ENCODE measurements at places on chromosomes 13 and 19. TPM values are rescaled to one million over a fixed set of nuclear protein-coding genes. Genes with fewer than 3 reads are reported as not detected.

Gene KLC3
- 0.25 TPM for polyA plus RNA-seq

- no peak for DNase-seq
Observed at GRCh38 chr19:40365010-40365409, 16.5 kb downstream of the PLD3 start.

- DNase-seq: no peak
Observed at GRCh38 chr13:51738226-51738905, 65.6 kb downstream of the DHRS12 start.

DNA sequence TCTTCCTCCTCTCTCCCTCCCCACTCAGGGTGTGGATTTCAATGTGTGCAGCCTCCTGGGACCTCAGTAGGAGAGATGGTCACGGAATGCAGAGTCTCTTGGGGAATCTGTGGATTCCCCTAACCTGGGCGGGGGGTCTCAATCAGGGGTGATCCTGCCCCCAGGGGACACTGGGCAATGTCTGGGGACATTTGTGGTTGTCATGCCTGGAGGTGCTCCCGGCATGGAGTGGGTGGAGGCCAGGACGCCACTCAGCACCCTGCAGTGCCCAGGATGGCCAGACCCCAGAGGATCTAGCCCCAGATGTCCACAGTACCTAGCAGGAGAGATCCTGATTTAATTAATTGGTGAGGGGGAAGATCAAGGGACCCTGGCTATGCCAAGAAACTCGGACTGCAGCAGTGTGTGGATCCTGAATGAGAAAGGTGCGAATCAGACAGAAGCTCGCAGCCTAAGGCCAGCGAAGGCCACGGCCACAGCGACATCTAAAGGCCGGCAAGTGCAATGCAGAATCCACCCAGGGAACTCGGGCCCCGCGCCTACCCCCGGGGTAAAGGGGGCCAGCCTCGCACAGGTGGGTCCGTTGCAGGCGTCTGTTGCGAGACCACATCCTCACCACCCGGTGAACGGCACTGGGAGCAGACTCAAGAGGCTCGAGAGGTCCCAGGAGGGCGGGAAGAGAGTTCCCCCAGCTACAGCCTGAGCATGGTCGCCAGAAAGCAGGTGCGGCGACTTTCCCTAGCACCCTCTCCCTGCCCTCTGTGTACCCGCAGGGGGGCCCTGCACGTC lies 88.8 kb downstream of the GNG7 start:
- no peak for DNase-seq

Gene NTF4
- polyA plus RNA-seq: 5.3 TPM

GRCh38 chr19:13619203-13619632 lies 112.9 kb upstream of the CACNA1A start:
- no peak for DNase-seq

GRCh38 chr19:29417048-29417447 lies 108.7 kb upstream of the VSTM2B start:
- DNase-seq: no peak

Gene ERFL
- 0.12 TPM for polyA plus RNA-seq

DNA sequence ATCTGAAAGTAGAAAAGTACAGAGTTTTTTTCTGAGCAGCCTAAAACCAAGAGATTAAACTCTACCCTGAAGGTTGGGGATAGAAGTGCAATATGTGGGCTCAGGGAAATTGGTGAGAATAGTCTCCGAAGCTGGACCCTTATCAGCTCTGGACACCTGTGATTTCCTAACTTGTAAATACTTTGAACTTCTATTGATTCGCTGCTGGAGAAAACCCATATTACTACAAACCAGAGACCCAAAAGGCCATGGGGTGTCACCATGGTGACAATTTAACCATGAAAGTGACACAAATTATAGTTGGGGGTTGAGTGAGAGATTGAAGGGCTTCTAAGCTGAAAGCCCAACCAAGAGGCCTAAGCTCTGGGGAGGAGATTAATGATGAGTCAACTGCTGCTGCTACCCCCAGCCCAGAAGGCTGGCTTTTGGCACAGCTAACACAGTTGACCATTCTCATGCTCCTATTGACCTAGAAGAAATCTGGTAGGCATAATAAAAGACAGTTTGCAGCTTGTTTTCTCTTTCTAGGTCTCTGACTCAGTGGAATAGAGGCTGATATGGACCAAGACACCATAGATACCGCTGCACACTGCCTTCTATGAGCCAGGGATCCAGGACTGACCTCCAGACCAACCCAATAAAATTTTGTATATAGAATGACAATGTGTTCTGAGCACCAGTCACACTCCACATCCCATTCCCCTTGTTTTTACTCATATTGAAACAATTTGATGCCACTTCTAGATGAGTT lies 131.9 kb upstream of the FNDC3A start:
- DNase-seq: no peak

DNA sequence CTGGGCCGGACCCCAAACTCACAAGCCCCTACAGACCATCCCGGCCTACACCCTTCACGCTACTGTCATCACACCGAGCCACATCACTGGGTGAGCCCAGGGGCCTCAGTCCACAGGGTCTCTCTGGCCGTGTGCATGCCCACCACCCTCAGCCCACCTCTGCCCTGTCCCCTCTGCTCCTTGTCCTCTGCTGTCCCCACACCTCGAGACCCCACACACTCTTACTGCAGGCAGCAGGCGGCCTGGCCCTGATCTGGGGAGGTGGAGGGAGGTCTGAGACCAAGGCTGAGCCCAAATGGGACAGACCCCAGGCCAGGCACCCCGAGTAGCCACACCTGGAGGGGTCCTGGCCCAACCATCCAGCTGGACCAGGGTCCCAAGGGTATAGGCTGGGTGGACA lies 35.2 kb downstream of the PEPD start:
- DNase-seq: no peak

DNA sequence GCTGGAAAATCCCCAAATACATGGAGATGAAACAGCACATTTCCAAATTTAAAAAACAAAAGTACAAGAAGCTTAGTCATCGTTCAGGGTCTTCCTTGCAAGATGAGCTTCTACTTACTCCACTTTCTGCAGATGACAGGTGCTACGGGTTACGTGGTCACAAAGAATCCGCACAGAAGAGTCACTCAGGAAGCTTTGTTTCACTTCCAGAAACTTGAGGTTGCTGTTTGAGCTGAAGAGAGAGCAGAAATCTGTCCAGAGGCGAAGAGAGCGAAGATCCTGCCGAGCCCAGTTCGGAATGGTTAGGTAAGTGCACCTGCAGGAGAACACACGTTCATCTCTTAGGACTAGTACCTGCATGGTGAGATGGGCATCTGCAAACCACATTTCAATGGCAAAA lies 9.4 kb downstream of the NLRP7 start:
- DNase-seq: no peak

Gene TRAPPC2B
- 15.4 TPM for polyA plus RNA-seq

Gene CGB7
- polyA plus RNA-seq: 0.49 TPM

DNA sequence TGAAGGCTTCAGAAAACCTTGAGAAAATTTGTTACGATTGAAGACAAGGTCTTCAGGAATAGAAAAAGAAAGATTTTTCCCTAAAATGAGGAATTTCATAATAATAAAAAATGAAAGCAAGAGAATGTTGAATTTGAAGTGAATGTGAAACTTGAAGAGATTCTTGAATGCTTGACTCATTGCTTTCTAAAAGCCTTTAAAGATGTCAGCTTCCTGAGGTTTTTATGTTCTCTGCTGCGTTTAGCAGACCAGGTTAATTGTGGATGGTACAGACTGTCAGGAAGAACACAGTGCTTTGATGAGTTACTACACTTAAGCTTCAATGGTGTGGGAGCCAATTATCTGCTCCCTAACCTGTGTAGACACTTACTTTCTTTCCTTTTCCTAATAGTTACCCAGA lies 96.3 kb upstream of the FNDC3A start:
- no peak for DNase-seq

Gene ADGRE1
- polyA plus RNA-seq: 0.13 TPM

DNA sequence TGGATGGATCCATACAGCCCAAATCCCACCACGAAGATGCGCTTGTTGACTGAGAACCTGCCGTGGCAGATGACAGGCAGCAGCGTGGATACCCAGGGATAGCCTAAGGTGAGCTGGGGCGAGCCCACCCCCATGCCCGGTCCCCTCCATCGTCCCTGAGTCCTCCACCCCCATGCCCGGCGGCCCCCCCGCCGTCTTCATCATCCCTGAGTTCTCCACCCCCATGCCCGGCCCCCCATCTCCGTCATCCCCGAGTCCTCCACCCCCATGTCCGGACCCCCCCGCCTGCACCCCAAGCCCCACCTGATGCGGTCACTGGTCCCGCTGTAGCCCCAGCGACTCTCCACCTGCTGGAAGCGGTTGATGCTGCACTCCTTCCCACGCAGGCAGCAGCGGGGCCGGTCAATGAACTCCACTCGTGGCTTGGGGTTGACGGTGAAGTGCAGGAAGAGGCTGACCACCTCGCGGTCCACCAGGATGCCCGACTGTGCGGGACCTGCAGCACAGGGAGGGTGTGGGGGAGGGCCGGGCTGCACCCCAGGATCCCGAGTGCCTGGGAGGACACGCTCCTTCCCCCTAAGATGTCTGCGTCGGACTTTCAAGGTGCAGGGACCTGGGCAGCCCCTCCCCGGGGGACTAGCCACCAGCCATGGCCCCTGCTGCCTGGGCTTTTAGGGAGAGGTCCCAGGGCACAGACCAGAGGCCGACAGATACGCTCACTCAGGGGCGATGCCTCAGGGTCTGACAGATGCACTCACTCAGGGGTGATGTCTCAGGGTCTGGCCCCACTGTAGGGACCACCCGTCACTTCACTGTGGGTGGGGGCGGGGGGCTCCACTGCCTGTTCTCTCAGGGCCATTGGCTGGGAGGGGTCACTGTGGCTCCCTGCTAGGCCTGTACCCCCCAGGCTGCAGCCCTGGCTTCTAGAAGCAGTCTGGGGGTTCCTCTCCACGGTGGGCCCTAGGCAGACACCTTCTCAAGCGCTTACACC lies 28.0 kb downstream of the BTBD2 start:
- no peak for DNase-seq

DNA sequence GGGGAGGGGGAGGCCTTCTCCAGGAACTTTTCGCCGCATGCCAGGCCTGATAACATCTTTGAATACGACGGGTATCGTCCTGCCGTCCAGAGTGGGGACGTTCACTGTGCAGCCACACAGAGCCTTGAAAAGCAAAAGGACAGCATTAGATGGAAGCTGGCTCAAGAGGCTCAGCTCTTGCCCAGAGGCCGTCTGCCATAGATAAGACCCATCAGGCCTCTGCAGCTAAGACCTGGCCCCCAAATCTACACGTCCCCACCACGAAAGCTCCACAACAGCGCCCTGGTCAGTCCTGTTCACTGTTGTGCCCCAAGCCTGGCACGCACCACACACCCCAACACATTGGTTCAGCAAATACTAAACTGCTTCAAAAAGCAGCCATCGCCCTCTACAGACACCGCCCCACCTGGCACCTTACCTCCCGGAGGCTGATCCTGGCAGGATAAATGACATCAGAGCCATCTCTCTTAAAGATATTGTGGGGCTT lies 2.1 kb downstream of the DNAJB1 start:
- no peak for DNase-seq

- DNase-seq: no peak
Observed at GRCh38 chr19:23817519-23817918, 58.8 kb upstream of the ZNF681 start.

DNA sequence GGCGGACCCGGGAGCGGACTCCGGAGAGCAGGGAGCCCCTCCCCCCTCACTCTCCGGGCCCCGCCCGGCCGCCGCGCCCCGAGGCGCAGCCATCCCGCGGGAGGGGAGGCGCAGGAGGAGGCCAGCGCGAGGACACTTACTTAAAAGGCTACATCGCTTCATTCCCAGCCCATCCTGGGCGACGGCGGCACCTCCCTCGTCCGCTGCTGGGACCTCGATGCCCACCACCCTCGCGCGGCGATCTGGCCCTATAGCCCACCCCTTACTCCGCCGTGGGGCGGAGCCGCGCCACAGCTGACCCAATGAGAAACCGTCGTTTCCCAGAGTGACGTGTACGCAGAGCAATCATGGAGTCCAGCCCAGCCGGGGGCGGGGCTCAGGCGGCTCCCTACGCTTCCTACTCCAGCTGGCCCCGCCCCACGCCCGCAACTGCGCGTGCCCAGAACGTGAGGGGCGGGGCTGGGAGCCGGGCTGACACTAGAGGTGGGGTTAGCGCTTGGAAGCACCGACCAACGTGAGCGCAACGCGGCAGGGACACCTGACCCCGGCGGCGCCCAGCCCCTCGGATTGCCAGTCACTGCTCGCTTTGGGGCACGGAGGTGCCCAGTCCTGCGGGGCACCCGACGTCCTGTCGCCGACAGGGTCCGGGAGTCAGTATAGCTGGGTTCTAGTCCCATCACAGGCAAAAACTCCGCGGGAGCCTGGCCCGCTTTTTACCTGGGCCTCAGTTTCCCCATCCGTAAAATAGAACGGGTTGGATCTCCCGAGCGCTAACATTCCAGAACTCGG lies at the start of gene ANKRD27:
ANKRD27 (minus strand) TSS at position 250 of the 789 bp plus-strand sequence. CDS start 16,165 bp downstream, outside the sequence.
- DNase-seq: peak; percentile 100

- no peak for DNase-seq
Observed at GRCh38 chr19:13396250-13397080, 109.8 kb downstream of the CACNA1A start.

GRCh38 chr13:91053318-91054065 lies 294.0 kb upstream of the MIR17HG start:
- no peak for DNase-seq

Gene ZNF98
- polyA plus RNA-seq: 1.8 TPM

DNA sequence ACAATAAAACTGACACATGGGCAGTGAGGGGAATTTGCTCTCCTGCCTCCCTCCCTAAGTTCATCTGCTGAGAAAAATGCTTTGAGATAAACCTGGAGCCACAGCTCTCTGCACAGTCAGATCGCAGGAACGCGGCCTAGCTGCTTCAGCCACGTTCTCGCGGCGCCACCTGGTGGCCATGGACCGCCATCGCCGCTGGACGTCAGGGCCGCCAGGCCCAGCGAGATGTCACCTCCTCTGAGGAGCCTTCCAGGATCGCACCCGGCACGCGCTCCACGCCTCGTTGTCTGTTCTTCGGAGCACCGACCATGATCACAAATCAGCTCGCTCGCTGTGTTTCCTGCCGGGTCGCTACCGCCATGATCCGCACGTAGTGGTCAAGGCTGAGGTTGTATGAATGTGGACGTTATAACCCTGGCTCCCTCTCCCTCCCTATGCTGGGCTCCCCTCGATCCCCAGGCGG lies 20.6 kb upstream of the USP29 start:
- peak; percentile 76 for DNase-seq

GRCh38 chr19:55643003-55643886 lies at the start of gene ZNF581:
ZNF581 (plus strand) TSS chr19:55643649; CDS start chr19:55644572, 923 bp downstream.
- peak; percentile 81 for DNase-seq

DNA sequence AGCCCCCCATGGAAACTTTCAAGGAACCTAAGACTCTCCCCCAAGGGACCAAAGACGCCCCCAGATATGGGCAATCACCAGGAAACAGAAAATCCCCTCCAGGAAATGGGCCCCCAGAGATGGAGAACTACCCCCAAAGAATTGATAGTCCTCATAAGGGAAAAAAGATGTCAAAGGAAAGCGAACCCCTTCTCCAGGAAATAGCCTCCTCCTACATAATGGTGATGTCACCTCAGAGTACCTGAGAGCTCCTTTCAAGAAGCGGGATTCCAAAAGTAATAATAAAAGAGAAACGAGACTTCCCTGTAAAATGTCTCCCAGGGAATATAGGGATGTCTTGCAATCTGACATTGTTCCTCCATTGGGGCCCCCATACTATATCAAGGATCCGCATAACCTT lies 1.1 kb downstream of the CDKN2D start:
- DNase-seq: no peak

Measured in muscle of arm (tissue), 14 donors.